ENCODE measurements at places on chromosomes 3 and 15.

DNA sequence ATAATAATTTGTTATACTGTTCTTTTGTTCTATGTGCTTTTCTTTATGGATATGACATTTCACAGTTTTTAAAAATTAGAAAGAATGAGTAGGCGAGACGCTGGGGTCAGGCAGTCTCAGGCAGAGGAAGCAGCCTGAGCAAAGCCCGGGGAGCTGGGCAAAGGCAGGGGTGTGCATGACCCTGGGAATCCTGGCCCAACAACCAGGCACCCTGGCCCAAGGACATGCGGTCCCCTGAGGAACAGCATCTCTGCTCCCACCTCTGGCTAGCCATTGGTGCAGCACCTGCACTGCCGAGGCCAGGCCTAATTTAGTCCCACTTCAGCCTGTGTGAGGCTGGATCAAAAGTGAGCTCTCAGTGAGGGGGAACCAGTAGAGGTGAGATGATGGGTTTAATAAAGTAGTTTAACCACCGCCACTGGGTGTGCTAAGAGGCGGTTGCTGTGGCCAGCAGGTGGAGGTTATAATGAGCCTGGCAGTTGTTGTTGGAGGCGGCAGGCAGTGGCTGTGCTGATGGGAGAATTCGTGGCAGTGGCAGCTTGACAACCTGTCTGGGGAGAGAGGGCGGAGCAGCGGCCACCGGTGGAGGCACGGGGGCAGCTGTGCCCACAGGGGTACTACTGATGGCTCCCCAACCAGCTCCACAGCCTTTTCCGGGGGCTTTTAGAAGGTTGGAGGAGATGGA is 41.5 kb downstream of the PRKCD start:
- no peaks in the 10 kb centered on the region for H3K4me1 ChIP-seq
- H3K36me3 ChIP-seq = no peaks in the 10 kb centered on the region
- H3K27me3 ChIP-seq = no peaks in the 10 kb centered on the region
- no peak overlapping the region for H3K27ac ChIP-seq
- no peak overlapping the region for H3K4me3 ChIP-seq

DNA sequence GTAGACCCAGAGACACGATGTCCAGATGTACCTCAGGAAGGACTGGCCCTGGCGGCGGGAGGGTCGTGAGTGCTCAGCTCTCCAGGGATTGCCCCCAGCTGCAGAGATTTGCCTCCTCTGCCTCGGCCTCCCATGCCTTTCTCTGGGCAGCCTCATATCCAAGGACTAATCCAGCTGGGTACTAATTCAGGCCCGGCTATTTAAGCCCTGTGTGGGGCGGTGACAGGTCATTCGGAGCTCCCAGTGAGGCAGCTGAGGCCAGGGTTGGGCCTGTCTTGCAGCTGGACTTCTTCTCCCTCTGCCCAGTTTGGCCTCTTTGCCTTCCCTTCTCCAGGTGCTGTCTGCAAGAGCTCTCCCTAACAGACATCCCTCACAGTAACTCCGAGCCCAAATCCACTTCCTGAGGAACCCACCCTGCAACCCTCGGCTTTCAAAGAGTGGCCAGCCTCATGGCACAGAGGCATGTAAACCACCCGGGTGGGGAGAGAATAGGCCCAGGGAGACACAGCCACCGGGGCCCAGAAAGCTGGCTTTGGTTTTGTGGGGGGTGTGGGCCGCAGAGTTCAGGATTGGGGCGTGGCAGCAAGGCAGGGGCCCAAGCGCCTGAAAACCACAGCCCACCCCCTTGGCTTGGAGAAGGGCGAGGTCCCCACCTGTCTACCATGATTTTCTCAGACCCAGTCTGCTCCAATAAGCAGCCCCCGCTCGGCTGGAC is 85.8 kb downstream of the PPCDC start:
- DNase-seq = no peak
- H3K36me3 ChIP-seq = no peaks in the 10 kb centered on the region
- peaks cover 8% of the 10 kb centered on the region for H3K4me1 ChIP-seq
- H3K27me3 ChIP-seq = no peaks in the 10 kb centered on the region
- H3K4me3 ChIP-seq = no peak overlapping the region

DNA sequence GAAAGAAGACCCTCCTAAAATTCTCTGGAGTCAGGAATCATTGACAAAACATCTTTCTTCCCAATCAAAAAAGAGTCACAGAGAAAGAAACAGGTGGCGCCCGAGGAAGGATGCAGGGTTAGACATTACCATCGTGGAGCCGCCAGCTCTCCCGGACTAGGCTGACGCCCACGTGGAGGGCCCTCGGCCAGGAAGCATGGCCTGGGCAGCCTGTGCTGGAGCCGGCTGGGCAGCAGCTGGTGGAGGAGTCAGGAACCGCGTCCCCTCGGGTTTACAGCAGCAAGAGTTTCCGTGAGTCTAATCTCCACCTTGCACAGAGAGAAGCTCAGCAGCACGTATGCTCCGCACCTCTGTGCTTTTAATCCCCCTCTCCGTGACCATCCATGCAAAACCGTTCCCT is 533.7 kb upstream of the ATP11B start:
- DNase-seq = no peak
- no peak overlapping the region for H3K4me3 ChIP-seq

DNA sequence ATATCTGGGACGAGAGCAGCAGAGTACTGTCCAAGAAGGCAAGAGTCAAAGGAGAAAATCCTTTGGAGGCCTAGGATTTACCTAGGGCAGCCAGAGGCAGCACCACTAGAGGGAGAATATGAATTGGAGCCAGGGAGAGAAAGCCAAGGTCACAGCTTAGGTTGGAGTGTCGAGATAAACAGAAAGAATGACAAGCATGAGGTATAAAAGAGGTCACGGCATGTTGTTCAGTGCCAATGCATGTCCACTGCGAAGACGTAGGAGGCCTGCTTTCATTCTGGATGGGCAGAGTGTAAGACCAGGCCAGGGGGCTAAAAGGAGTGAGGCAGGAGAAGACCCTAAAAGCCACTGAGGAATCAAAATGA is 47.2 kb downstream of the THBS1 start:
- H3K36me3 ChIP-seq = no peaks in the 10 kb centered on the region
- DNase-seq = no peak
- peaks cover 51% of the 10 kb centered on the region for H3K4me1 ChIP-seq
- no peak overlapping the region for H3K4me3 ChIP-seq

- no peaks in the 10 kb centered on the region for H3K27me3 ChIP-seq
- DNase-seq = no peak
- H3K36me3 ChIP-seq = no peaks in the 10 kb centered on the region
- no peak overlapping the region for H3K4me3 ChIP-seq
- peaks cover 51% of the 10 kb centered on the region for H3K4me1 ChIP-seq
Measured at GRCh38 chr3:22937536-22937935, 265.6 kb upstream of the UBE2E2 start.

- H3K4me3 ChIP-seq = no peak overlapping the region
- no peaks in the 10 kb centered on the region for H3K4me1 ChIP-seq
- no peak overlapping the region for H3K27ac ChIP-seq
- DNase-seq = no peak
- no peaks in the 10 kb centered on the region for H3K27me3 ChIP-seq
Measured at GRCh38 chr3:56612146-56612545, 55.2 kb downstream of the CCDC66 start.

DNA sequence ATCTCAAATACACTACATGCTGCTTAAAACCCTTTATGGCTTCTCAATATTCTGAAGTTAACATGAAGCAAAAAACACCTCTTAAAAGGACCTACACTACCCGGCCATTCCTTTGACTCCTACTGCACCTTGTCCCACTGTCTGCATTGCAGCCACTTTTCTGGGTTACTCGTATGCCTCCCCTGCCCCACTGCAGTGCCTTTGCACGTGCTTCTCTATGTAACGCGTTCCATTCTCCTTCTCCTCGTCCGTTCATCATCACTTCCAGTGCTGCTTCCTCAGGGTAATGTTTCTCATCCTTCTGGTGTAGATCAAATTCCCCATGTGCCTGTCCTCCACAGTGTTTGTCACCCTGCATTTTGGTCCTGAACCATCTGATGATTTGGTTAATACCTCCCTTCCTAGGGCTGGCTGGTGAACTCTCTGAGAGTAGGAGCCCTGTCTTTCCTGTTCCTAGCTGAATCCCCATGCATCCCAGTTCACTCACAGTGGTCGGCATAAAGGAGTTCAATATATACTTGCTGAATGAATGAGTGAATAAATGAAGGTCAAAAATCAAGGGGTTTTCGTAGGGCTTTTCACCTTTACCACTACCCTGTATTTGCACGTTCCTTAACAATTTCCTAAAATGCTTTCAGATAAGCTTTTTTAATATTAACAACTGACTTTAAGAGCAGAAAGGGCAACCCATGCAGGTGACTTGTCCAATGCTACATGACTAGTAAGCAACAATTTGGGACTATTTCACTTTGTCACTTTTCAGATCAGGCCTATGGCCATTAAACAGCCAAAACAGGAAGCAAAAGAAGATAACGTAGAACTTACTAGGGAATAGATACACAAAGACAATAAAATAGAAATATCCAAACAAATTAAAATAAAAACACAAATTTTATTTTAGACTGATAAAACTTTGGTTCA is 2.4 kb upstream of the STT3B start:
- H3K27me3 ChIP-seq = no peaks in the 10 kb centered on the region
- peak overlapping the region; percentile 90 for H3K4me3 ChIP-seq
- H3K27ac ChIP-seq = peak overlapping the region; percentile 95
- no peaks in the 10 kb centered on the region for H3K36me3 ChIP-seq

DNA sequence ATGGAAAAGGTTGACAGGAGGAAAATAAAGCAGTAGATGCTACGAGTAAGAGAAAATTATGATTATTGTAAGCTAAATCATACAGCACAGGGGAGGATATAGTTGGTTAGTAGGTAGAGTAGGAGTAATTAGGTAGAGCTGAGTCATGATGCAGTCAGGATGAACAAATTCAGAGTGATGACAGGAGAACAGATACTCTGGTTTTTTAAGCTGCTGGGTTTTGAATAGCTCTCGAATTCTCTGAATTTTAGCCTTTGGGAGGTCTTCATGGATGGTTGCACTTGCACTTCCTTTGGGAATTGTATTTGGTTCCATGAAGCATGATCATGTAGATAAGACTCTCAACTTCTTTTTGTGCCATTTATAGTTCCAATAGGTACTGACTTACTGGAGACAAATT is 96.2 kb downstream of the ECT2 start:
- DNase-seq = no peak
- no peak overlapping the region for H3K27ac ChIP-seq
- H3K4me1 ChIP-seq = no peaks in the 10 kb centered on the region
- H3K4me3 ChIP-seq = no peak overlapping the region

DNA sequence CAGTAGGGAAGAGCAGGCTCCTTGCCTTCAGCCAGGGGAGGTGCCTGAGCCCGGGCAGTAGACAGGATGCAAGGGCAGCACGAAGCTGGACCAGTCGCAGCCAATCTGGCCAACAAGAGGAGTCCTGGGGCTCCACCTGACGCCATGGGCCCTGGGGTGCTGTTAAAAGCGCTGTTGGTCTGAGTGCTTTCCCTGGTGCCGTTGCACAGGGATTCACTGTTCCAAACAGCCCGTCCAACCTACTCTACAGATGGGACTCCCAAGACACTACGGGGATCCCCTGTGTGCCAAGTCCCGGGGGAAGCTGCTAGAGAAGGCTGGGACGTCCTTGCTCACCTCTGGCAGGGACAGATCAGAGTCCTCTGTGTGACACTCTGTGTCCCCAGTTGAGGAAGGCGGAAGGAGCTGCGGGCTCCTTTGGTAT is 632 bp downstream of the CTSH start:
- H3K4me3 ChIP-seq = peak overlapping the region; percentile 55
- DNase-seq = no peak
- H3K27me3 ChIP-seq = no peaks in the 10 kb centered on the region

DNA sequence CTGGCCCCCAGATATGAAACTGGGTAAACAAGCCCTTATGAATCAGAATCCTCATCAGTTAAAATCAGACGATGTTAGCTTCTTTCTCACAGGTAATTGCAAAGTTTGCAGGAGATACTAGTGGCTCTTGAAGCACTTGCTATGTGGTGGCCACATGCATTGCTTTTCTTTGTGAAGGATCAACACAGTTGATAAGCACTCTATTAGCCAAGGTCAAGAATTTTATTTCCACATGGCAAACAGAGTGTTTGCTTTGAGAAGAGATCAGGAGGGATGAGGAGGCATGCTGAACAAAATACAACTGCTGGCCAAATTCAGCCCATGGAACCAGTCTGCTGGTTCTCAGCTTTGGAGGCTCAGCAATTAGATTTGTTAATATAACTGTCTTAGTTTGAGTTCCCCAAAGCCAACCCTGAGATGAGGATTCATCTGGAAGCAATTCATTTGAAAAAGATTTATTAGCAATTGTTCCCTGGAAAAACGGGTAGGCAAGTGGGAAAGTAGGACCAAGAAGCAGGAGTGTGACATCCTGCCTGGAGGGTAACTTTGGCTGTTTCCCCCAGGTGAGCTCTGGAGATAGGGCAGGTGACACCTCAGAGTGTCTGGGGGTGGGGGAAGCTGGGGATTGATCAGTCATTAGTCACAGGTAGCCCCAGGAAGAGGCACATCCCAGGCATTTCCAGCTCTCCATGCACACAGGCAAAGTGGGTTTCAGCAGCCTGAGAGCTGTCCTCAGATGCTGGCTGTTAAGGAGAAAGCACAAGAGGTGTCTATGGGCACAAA is 180.3 kb downstream of the ABHD5 start:
- H3K27ac ChIP-seq = no peak overlapping the region
- peak; percentile 91 for DNase-seq
- H3K4me3 ChIP-seq = no peak overlapping the region

- H3K27ac ChIP-seq = peak overlapping the region; percentile 69
- peaks cover 37% of the 10 kb centered on the region for H3K4me1 ChIP-seq
- no peaks in the 10 kb centered on the region for H3K36me3 ChIP-seq
- H3K27me3 ChIP-seq = no peaks in the 10 kb centered on the region
Measured at GRCh38 chr3:13013994-13014754, 59.1 kb downstream of the IQSEC1 start.

DNA sequence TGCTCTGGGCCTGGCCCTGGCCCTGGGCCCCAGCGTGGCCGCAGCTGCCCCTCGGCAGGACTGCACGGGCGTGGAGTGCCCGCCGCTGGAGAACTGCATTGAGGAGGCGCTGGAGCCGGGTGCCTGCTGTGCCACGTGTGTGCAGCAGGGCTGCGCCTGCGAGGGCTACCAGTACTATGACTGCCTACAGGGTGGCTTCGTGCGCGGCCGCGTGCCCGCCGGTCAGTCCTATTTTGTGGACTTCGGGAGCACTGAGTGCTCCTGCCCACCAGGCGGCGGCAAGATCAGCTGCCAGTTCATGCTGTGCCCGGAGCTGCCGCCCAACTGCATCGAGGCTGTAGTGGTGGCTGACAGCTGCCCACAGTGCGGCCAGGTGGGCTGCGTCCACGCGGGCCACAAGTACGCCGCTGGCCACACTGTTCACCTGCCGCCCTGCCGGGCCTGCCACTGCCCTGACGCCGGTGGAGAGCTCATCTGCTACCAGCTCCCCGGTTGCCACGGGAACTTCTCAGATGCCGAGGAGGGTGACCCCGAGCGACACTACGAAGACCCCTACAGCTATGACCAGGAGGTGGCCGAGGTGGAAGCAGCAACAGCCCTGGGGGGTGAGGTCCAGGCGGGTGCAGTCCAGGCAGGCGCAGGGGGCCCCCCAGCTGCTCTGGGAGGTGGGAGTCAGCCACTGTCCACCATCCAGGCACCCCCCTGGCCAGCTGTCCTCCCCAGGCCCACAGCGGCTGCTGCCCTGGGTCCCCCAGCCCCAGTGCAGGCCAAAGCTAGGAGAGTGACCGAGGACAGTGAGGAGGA is 21.7 kb downstream of the FBLN2 start:
- H3K4me1 ChIP-seq = peaks cover 16% of the 10 kb centered on the region
- H3K27ac ChIP-seq = no peak overlapping the region
- H3K4me3 ChIP-seq = no peak overlapping the region
- no peaks in the 10 kb centered on the region for H3K27me3 ChIP-seq
- peaks cover 6% of the 10 kb centered on the region for H3K36me3 ChIP-seq

GRCh38 chr15:92924216-92924615 is 24.1 kb downstream of the CHD2 start:
- no peak for DNase-seq
- peaks cover 6% of the 10 kb centered on the region for H3K36me3 ChIP-seq
- peak overlapping the region; percentile 27 for H3K27ac ChIP-seq
- peaks cover 73% of the 10 kb centered on the region for H3K4me1 ChIP-seq
- no peak overlapping the region for H3K4me3 ChIP-seq

- no peak overlapping the region for H3K27ac ChIP-seq
- H3K4me3 ChIP-seq = no peak overlapping the region
Measured at GRCh38 chr3:163919154-163919553, 1159.1 kb downstream of the SI start.

Data from esophagus muscularis mucosa (tissue), 4 donors.